Stimulated activated naive CD4-positive, alpha-beta T cell treated with Interleukin-2 at 50 U/mL for 16 hours (primary cell): ENCODE measurements at places on chromosomes 13 and 19.

GRCh38 chr13:97497400-97497799, 63.4 kb downstream of the RAP2A start:
- DNase-seq = no peak

DNA sequence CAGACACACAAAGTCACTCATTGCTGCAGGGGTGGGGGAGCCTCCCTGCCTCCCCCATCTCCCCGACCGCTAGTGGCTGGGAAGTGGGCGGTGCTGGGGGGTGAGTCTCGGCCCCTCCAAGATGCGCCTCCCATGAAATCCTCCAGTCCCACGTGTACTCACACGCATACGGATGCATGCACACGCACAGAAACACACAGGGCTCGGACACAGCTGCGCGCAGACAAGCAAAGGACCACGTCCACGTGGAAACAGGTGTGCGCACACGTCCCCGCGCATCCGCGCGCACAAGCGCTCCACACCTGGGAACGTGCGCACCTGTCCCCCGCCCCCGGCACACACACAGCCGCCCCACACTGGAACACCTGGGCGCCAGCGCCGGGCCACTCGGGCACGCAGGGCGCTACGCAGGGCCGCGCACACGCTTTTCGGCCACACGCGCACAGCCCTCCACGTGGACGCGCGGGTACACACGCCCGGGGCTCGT, 687 bp downstream of the MATK start:
- peak; percentile 29 for DNase-seq

- no peak for DNase-seq
Measured at GRCh38 chr19:3058009-3058820, 4.1 kb downstream of the TLE5 start.

GRCh38 chr13:98951266-98951665, 26.6 kb downstream of the DOCK9 start:
- DNase-seq = no peak

DNA sequence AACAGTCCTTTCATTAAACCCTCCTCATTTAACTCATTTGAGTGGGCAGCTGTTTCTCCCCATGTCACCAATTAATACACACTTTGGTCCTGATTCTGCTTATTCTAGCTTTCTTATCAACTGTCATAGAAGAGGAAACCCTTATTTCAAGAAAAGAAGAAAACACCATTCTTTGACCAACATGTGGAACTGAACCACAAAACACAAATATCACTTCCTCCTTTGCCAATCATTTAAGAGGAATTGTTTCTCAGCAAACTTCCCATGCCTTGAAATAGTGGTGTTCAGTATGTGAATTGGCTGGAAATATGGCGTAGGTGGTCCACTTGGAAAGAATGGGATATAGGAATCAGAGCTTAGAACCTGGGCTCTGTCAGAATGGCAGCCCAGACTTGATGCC, 20.4 kb downstream of the MBD3L2B start:
- no peak for DNase-seq

GRCh38 chr13:46656786-46657185, 103.8 kb downstream of the LRCH1 start:
- DNase-seq = no peak

GRCh38 chr19:7294558-7295212, 471 bp upstream of the INSR start:
- no peak for DNase-seq

- DNase-seq = no peak
Measured at GRCh38 chr19:7737215-7737614, 5.3 kb upstream of the CLEC4G start.

DNA sequence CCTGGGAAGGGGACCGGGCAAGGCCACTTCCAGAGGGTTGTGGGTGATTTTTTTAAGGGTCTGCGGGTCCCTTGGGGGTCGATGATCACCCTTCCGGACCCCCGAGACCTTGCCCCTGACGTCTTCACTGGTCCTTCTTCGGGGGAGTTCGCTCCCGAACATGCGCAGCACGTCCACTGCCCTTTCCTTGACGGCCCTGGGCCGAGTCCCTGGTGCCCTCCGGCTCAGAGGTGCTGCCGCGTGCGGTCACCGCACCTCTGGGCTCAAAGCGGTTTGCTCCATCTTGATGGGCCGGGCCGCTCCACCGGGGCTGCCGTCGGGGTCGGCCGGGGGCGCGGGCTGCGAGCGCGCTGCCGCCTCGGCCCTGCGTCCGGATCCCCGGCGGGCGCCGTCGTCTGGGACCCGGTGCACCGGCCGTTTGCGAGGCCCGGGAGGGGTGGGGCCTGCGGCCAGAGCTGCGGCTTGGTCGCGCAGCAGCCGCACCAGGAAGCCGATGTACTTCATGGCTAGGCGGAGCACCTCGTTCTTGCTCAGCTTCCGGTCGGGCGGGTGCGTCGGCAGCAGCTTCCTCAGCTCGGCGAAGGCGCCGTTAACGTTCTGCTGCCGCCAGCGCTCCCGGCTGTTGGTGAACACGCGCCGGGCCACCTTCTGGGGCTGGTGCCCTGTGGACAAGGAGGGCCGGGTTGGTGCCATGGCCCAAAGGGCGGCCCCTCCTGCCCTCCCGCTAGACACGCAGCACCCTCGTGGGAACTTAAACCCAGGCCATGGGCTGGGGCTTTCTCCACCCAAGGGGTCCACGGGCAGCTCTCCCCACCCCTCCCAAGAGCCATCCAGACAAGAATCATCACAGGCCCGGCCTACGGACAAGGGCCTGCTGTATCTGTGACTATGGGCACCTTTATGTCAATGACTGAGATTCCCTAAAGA, 3.3 kb downstream of the LYL1 start:
- DNase-seq = peak; percentile 74

DNA sequence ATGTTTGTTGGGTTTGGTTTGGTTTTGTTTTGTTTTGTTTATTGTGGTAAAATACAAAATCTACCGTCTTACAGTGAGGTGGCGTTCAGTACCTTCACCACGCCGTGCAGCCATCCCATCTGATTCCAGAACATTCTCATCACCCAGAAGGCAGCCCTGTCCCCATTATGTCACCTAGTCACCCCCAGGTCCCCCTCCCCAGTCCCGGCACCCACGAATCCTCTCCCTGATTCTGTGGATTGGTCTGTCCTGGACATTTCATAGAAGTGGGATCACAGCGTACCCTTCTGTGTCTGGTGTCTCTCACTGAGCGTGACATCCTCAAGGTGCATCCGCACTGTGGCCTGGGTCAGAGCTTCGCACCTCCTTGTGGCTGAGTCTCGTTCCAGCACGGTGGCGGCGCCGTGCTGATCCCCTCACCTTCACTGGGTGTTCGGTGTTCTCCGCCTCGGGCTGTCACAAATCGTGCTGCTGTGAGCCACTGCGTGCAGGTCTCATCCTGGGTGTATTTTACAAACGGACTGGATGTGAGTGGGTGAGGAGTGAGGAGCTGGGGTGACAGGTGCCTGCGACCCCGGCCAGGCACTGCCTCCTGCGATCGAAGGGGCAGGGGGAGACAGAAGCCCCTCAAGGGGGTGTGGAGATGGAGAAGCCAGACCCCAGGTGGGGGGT, 580 bp upstream of the TEKTIP1 start:
- no peak for DNase-seq

GRCh38 chr13:21501686-21502085, 42.6 kb upstream of the ZDHHC20 start:
- no peak for DNase-seq

DNA sequence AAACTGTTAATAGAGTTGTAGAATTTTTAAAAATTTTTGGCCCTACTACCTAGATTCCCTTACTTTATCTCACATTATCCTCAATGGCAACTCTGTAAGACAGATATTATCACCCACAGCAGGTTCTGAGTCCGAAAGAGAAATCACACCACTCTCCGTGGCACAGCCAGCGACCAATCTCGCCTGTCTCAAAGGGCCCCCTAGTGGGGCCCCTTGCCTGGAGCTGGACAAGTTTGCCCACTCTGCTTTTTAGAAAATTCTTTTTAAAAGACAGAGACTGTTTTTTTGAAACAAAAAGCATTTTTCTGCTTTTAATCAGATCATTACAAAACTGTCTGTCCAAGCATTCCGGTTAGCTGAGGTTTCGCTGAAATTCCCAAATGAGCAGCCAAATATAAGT, 21.7 kb downstream of the PHF11 start:
- DNase-seq = no peak

GRCh38 chr19:13007292-13008045, 12.2 kb downstream of the NFIX start:
- DNase-seq = no peak

GRCh38 chr19:38763795-38764220, 9.5 kb downstream of the LGALS7 start:
- DNase-seq = no peak

GRCh38 chr19:19051478-19052213, 12.1 kb upstream of the SLC25A42 start:
- DNase-seq = no peak

GRCh38 chr19:33795370-33796163, 1.1 kb upstream of the KCTD15 start:
- peak; percentile 57 for DNase-seq

DNA sequence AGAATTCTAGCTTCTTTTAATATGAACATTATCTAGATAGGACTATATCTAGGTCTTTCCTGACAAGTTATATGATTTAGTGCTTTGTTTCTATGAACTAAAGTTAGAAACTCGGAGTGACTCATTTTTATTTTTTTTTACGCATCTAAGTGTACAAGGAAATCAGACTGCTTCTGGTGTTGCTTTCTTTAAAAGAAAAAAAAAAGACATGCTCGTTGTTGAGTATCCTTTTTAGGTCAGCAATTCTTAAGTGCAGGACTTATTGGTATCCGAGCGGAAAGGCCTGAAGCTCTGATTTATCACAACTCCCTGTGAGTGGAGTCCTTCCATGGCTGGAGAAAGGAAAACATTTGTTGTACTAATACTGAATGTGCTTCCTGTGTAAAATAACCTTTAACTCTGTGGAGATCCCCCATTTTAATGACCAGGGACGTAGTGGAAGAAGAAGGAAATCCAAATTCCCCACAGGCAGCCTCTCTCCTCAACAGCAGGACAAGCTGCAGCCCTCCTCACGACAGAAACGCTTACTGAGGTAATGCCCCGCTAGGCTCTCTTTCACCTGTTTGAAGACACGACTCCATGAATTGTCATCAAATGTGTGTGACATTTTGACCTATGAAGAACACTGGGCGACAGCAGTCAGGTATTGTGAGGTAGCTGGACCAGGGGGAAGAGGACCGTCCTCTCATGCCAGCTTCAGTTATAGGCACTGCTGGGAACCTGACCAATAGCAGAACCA, 17.9 kb upstream of the POMP start:
- DNase-seq = no peak

DNA sequence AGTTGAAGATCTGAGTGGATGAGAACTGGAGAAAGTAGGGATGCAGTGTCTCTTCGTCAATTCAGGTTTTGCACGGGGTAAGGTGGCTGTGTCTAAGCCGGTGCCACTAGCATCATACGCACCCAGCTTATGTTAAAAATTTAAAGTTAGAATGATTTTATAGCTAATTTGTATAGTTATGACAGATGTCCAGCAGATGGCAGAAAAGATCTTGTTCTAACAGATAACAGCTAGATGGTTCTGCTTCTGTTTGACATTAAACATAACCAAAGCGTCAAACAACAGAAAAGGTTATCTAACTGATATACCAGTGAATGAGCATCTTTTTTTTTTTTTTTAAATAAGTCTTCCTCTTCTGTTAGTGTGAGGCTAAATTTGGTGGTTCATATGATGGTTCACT, 18.8 kb upstream of the EDDM13 start:
- no peak for DNase-seq

GRCh38 chr13:60852886-60853285, 455.9 kb downstream of the TDRD3 start:
- no peak for DNase-seq

DNA sequence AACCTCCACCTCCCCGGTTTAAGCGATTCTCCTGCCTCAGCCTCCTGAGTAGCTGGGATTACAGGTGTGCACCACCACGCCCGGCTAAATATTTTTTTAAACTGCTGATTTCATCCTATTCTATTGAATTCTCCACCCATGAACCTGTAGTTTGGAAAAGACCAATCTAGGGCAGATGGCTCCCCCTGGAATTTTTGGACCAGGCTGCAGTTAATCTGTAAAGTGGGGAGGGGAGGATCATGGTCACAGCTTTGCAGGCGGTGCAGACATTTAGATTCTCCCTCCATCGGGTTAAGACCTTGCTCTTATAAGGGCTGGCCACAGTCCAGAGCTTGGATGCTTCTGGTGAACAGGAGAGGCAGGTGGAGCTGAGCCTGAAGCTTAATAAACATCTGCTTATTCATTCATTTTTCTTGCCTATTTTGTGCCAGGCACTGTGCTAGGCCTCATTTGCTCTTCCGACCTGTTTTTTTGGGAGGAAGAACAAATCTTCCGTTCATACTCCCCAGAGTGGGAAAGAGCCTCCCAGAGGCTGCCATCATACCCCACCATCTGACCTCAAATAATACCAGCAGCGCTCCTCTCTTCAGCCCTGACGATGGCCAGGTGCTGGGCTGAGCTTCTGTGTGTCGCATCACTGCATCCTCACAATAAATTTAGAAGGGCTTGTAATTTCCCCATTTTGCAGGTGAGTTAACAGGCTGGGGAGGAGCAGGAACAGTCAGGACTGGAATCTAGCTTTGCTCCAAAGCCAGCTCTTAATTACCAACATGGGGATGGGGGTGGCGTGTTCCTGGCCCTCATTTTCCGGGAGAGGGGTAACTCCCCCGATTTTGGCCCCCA, 902 bp upstream of the CCDC106 start:
- DNase-seq = no peak
